CD4-positive, CD25-positive, alpha-beta regulatory T cell (primary cell): ENCODE measurements at places on chromosomes 1 and 21.

- no peaks in the 10 kb centered on the region for H3K4me1 ChIP-seq
- no peak for DNase-seq
- H3K27me3 ChIP-seq = peaks cover 2% of the 10 kb centered on the region
- H3K36me3 ChIP-seq = no peaks in the 10 kb centered on the region
Measured at GRCh38 chr1:233885196-233885920, 19.1 kb upstream of the SLC35F3 start.

- no peak overlapping the region for H3K27ac ChIP-seq
- H3K4me1 ChIP-seq = no peaks in the 10 kb centered on the region
- H3K27me3 ChIP-seq = no peaks in the 10 kb centered on the region
- no peaks in the 10 kb centered on the region for H3K36me3 ChIP-seq
- no peak overlapping the region for H3K4me3 ChIP-seq
- no peak for DNase-seq
Measured at GRCh38 chr1:226033582-226033981, 28.9 kb upstream of the H3-3A start.

DNA sequence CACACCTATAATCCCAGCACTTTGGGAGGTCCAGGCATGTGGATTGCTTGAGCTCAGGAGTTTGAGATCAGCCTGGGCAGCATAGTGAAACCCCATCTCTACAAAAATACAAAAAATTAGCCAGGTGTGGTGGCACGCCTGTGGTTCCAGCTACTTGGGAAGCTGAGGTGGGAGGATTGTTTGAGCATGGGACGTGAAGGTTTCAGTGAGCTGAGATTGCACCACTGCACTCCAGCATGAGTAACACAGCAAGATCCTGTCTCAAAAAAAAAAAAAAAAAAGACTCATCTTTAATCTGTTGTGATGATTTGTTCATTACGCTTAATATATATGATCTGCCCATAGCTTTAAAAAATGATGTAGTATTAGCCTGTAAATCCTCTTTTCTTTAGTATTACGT lies 44.0 kb downstream of the OR10J1 start:
- no peaks in the 10 kb centered on the region for H3K36me3 ChIP-seq
- H3K4me3 ChIP-seq = no peak overlapping the region
- no peak for DNase-seq
- H3K27me3 ChIP-seq = no peaks in the 10 kb centered on the region

GRCh38 chr1:208432346-208432745 lies 188.2 kb upstream of the PLXNA2 start:
- H3K4me3 ChIP-seq = no peak overlapping the region
- no peaks in the 10 kb centered on the region for H3K4me1 ChIP-seq
- no peak for DNase-seq
- H3K27me3 ChIP-seq = no peaks in the 10 kb centered on the region
- H3K36me3 ChIP-seq = no peaks in the 10 kb centered on the region

GRCh38 chr1:225481738-225482137 lies 53.9 kb upstream of the LBR start:
- H3K36me3 ChIP-seq = no peaks in the 10 kb centered on the region
- no peak overlapping the region for H3K27ac ChIP-seq
- peaks cover 9% of the 10 kb centered on the region for H3K4me1 ChIP-seq
- peaks cover 4% of the 10 kb centered on the region for H3K27me3 ChIP-seq
- DNase-seq = no peak
- no peak overlapping the region for H3K4me3 ChIP-seq

GRCh38 chr1:177517546-177517945 lies 346.8 kb downstream of the BRINP2 start:
- no peak overlapping the region for H3K4me3 ChIP-seq
- no peak for DNase-seq
- no peaks in the 10 kb centered on the region for H3K4me1 ChIP-seq
- no peak overlapping the region for H3K27ac ChIP-seq
- no peaks in the 10 kb centered on the region for H3K27me3 ChIP-seq

- no peak for DNase-seq
- no peaks in the 10 kb centered on the region for H3K4me1 ChIP-seq
- no peak overlapping the region for H3K27ac ChIP-seq
- no peaks in the 10 kb centered on the region for H3K27me3 ChIP-seq
- no peak overlapping the region for H3K4me3 ChIP-seq
Measured at GRCh38 chr1:4309676-4310320, 344.6 kb upstream of the AJAP1 start.

DNA sequence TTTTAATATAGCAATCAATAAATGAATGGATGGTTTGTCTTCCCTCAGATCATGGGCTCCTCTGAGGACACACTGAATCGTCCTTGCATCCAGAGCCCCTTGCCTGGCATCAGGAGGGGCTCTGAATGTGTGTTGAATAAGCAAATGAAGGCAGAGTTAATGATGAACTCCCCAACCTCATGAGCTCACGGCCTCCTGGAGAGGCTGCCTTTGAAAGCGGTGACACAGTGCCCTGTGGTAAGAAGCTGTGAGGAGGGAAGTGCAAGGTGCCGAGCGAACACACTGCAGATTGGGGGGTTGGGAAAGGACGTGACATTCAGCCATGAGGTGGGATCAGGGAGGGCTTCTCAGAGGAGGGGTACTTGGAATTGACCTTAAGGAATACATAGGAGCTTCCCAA lies 3.2 kb upstream of the PARS2 start:
- H3K36me3 ChIP-seq = no peaks in the 10 kb centered on the region
- no peaks in the 10 kb centered on the region for H3K27me3 ChIP-seq
- no peak overlapping the region for H3K4me3 ChIP-seq
- no peak overlapping the region for H3K27ac ChIP-seq
- no peak for DNase-seq

DNA sequence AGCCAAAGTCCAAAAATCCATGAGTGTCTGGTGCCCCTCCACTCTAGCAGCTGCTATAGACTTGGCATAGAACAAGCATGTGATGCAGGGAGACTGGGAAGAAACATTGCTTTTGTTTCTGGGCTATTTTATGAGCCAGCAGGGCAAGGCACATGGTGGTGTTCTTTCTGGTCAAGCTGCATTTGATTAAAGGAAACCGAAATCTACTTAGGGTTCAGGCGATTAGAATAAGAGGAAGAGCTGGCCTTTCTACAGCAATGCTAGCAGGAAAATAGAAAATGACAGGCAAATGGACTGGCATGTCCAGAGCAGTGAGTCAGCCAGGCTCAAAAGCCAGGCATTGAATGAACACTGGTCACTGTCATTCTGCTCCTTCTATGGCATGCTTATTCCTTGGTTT lies 28.5 kb upstream of the ARHGAP29 start:
- H3K36me3 ChIP-seq = no peaks in the 10 kb centered on the region
- H3K27me3 ChIP-seq = peaks cover 1% of the 10 kb centered on the region
- H3K4me3 ChIP-seq = no peak overlapping the region
- H3K4me1 ChIP-seq = no peaks in the 10 kb centered on the region
- no peak overlapping the region for H3K27ac ChIP-seq

DNA sequence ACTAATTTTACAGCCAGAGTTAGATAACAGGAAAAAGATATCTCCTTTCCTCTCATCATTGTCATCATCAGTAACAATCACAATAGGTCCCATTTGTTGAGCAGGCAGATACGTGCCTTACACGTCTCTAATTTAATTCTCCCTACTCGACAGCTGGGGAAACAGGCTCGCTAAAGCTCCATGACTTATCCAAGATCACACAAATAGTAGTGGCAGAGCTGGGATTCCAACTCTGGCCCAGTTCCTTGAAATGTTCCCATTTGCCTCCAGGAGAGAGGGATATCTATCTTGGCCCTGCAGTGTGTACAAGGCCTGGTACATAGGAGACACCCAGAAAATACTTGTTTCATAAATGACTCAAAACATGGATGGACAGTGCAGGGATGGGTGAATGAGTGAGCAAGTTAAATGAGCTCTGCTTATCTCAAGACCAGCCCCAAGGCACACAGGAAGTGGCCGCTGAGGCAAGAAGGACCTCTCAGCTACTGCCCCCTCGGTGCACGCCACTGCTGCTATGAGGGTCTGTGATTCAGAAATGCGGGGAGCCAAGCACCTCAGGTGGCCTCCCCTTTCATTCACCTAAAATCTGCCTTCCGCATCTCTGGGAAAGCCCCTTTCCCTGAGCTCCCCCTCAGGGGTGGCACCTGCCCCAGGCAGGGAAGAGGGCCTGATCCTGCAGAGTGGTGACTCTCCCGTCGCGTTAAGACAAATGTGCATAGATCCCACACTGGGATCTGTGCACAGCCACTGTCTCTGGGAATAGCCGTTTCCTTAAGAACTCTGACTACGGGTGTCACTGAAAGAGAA lies 3.6 kb downstream of the KCNN3 start:
- no peak overlapping the region for H3K27ac ChIP-seq
- H3K36me3 ChIP-seq = no peaks in the 10 kb centered on the region
- H3K4me3 ChIP-seq = no peak overlapping the region
- no peak for DNase-seq
- peaks cover 11% of the 10 kb centered on the region for H3K4me1 ChIP-seq

- no peak for DNase-seq
- H3K36me3 ChIP-seq = peaks cover 60% of the 10 kb centered on the region
- H3K4me1 ChIP-seq = no peaks in the 10 kb centered on the region
- H3K4me3 ChIP-seq = no peak overlapping the region
- H3K27ac ChIP-seq = no peak overlapping the region
Measured at GRCh38 chr1:30969903-30970302, 61.3 kb upstream of the SDC3 start.

DNA sequence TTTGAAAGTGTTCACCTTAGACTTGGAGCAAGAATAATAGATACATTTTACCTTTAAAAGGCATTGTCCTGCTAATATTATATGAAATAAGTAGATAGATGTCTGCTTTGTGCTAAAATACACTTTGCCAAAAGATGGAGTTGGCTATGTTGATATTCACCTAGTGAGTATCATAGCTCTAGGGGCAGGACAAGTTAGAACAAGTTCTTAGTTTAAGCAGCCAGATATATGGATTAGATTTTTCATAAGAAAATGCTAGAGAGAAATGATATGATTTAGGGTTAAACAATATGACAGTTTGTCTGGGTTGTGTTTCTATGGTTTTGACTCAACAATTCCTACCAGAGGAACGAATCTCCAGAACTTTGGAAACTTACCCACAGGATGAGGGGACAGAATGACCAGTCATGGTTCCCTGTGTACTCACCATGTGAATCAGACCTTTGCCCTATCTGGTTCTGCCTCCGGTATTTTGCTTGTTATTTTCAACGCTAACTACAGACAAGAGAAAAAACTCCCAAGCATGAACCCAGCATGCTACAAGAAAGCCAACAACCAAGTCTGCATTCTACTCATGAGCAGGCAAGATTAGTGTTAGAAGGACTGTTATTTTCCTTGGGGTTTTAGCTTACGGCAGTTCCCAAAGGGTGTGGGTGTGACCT lies 1.7 kb downstream of the F5 start:
- no peaks in the 10 kb centered on the region for H3K27me3 ChIP-seq
- peak overlapping the region; percentile 47 for H3K27ac ChIP-seq
- peak overlapping the region; percentile 90 for H3K4me3 ChIP-seq
- no peak for DNase-seq
- peaks cover 58% of the 10 kb centered on the region for H3K4me1 ChIP-seq
- H3K36me3 ChIP-seq = peaks cover 6% of the 10 kb centered on the region

DNA sequence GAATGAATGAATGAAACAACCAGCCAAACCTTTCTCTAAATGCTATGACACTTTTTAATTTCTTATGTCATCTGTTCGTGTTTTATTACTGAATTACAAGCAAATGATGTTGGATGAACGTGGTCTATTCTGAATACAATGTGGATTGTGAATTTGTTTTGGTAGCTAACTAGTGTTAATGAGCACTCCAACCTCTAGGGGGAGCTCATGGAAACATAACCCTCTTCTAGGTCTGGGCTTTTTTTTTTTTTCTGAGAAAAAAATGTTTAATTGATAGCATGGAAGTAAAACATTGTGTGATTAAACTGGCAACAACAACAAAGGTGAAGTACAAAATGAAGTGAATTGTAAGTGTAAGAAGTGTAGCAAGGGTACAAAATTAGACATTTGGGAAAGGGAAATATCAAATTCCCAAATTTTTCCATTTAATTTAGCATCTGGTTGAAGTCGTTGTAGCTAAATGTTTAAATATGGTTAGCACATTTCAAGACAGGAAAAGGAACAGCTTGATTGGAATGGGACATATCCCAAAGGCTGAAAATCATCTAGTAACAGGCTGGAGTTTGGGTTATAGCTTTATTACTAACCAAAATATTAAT lies 42.6 kb upstream of the PTGS2 start:
- no peaks in the 10 kb centered on the region for H3K4me1 ChIP-seq
- no peaks in the 10 kb centered on the region for H3K27me3 ChIP-seq
- no peaks in the 10 kb centered on the region for H3K36me3 ChIP-seq
- H3K27ac ChIP-seq = no peak overlapping the region
- DNase-seq = no peak

GRCh38 chr1:212288615-212289014 lies 3.4 kb downstream of the PPP2R5A start:
- no peak for DNase-seq
- no peaks in the 10 kb centered on the region for H3K27me3 ChIP-seq
- peak overlapping the region; percentile 98 for H3K4me3 ChIP-seq

- H3K27me3 ChIP-seq = no peaks in the 10 kb centered on the region
- H3K36me3 ChIP-seq = peaks cover 26% of the 10 kb centered on the region
- no peak overlapping the region for H3K27ac ChIP-seq
- no peaks in the 10 kb centered on the region for H3K4me1 ChIP-seq
- no peak for DNase-seq
Measured at GRCh38 chr1:117921991-117922390, 7.4 kb downstream of the GDAP2 start.

DNA sequence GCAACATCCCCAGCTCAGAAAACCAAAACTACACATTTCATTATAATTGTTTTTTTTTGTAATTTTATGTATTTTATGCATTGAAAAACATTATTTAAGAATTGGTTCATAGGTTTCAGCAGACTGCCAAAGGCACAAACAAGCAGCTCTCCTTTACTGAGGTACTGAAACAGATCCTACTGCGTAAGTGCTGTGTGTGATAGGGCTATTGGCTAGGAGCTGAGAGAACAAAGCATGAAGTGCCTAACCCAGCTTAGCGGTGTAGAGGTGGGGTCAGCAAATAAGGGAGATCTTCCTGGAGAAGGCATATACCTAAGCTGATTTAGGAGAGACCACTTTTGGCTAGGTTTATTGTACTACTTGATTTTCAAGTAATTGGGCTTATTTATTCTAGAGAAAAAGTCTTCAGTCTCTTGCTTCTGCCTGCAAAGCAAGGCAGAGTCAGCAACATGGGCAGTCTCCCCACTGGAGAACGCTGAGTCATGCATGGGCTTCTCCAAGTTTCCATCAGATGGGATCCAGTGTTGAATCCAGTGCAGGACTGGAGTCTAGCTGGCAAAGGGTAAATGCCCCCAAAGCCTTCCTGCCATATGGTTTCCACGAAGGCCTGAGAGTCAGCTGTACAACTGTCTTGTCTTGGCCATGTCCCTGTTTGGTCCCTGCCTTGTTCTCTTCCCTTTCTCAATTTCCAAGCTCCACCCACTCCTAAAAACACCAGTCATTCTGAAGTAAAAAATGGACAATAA lies 18.0 kb upstream of the YTHDF2 start:
- no peak for DNase-seq
- H3K27ac ChIP-seq = no peak overlapping the region
- no peak overlapping the region for H3K4me3 ChIP-seq
- H3K4me1 ChIP-seq = no peaks in the 10 kb centered on the region
- no peaks in the 10 kb centered on the region for H3K27me3 ChIP-seq

GRCh38 chr1:200433586-200433985 lies 23.8 kb upstream of the ZNF281 start:
- H3K27ac ChIP-seq = no peak overlapping the region
- H3K27me3 ChIP-seq = no peaks in the 10 kb centered on the region
- no peak for DNase-seq
- peaks cover 12% of the 10 kb centered on the region for H3K4me1 ChIP-seq
- H3K4me3 ChIP-seq = no peak overlapping the region
